ENCODE measurements at places on chromosomes 13 and 19.

DNA sequence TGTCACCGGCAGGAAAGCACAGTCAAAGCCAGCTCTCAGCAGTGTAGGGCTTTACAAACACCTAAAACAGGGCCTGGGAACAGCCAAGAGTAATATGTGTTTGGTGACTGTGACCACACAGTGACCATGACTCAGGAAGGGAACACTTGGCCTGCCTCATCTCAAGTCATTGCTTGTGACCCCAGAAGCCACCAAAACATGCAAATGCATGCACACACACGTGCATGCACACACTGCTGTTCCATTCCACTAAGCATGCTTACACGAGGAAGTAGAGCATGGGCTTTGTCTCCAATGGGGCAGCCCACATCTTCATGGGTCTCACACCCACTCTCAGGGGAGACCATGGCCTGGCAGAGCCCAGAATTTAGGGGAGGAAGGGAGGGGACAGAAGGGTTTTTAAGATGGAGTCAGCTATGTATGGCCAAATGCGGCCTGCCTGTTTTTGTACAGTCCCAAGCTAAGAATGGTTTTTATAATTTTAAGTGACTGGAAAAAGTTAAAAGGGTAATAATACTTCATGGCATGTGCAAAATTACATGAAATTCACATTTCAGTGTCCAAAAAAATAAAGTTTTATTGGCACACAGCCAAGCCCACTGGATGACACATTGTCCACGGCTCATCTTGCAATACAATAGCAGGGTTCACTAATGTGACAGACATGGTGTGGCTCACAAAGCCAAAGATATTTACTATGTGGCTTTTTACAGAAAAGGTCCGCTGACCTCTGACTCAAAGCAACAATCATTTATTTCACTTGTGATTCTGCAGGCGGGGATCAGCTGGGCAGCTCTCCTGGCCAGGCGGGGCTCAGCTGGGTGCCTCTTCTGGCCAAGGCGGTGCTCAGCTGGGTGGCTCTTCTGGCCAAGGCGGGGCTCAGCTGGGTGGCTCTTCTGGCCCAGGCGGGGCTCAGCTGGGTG, 17.3 kb downstream of the ZFR2 start:
- DNase-seq: no peak

DNA sequence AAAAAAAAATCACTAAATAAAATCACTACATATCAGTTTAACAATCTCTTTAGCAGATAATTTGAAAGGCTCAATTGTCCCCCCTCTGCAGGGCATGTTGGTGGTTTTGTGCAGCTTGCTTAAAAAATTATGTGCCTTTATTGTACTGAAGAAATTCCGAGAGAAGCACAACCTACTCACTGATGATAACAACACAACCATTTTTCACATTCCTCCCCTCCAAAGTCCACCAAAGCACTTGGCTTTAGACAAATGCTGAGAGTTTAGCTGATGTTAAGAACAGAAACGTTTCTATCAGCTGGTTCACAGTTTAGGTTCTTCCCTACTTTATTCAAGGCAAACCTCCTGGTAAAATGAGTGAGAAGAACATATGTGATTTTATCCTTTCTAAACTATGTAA, 923 bp downstream of the DOCK9 start:
- DNase-seq: no peak

DNA sequence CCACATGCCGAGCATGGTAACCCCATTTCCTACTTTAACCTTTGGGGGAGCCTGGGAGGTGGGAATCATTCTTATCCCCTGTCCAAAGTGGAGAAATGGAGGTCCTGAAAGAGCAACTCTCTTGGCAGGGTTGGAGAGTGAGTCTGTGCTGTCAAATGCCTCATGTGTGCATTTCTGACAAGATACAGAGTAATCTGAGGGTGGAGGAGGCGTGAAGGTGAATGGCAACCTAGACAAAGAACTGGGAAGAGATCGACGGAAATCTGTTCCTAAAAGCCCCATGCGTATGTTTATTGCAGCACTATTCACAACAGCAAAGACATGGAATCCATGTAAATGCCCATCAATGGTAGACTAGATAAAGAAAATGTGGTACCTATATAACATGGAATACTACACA, 63.8 kb upstream of the USP29 start:
- DNase-seq: no peak

DNA sequence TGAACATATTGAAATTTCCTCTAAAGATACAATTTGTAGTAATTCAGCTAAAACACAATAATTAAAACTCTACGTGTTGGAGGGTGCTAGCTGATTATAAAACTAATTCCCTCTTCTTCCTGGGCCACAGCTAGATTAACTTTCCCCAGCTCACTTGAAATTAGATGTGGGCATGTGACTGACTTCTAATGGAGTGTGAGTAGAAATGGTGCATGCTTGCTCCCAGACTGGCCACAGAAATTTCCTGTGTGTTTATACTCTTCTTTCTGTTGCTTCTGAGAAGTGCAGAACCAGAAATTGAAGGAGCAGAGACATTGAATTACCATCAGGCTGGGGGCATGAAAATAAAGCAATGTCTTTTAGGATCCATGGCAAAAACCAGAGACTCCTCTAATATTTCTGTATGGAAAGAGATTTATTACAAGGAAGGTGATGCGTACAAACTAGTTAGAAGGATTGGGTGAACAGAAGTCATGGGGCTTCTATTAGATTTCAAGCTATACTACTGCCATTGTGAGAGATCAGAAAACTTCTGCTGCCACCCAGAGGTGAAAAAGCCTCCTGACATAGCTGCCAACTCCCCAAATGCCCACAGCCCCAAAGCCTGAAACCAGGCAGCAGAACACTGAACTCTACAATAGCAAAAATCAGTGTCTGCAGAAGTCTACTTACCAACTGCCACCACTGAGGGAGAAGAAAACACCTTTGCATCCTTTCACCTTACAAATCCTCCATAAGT, 379.2 kb upstream of the MIR17HG start:
- DNase-seq: no peak

GRCh38 chr13:25042151-25042865, 53.6 kb upstream of the PABPC3 start:
- DNase-seq: no peak

DNA sequence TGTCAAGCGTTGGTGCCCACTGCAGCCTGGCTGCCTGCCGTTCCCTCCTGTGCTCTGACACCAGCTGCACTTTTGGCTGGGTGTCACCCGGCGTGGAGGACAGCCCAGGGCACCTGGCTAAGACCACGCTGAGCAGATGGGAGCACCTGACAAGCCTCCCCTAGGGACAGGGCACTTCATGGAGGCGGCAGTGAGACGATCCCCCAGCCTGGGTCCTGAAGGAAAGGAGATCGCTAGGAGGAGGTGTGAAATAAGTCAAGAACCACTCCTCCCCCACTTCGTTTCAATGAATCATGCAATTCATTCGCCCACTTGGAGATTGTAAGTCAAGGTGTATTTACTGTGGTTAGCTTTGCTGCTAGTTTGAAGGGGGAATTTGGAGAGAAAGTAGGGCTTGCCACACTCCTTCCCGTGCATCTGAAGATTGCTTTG, 38.8 kb downstream of the VSTM2B start:
- no peak for DNase-seq

DNA sequence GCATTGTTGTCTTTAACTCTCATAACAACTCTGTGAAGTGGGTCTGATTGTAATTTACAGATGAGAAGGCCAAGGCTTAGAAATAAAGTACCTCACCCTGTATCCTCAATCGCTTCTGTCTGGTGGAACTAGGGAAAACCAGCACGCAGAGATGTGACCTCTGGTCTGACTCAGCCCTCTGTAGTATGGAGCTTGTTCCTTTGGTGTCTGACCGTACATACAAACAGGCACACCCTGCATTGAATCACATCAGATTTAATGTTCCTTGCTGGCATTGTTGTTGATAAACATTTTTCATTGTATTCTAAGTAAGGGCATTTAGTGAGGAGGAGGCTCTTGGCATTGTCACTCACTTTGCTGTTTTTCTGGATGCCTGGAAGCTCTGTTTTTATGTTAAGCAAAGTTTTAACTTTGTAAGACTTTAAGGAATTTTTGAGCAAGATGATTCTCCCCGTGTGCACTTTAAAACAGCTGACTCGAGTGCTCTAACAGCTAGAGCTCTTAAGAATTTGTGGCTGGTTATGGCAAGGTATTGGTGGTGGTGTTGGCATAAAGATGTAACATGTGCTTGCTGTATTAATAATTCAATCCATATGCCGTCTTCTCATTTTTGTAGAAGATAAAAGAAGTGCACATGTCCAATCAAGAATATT, 89.0 kb upstream of the SPATA13 start:
- DNase-seq: no peak

GRCh38 chr13:29702912-29703351, 107.4 kb upstream of the SLC7A1 start:
- DNase-seq: peak; percentile 49

DNA sequence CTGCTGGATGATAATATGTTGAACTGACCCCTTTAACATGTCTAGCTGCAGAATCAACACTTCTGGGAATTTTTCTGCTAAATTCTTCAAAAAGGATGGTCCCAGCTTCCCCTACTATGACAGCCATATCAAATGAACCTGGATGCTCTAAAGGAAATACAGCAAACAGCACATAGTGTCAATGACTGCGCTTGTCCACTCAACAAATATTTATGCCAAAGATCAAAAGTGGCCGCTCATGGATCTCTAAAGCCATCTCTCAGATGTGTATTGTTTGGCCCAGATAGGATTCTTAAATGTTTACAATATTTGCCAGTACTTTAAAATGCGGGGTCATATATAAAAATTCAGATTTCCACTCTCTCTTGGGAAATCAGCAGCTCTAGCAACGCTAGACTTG, 3.3 kb downstream of the TBC1D4 start:
- no peak for DNase-seq

DNA sequence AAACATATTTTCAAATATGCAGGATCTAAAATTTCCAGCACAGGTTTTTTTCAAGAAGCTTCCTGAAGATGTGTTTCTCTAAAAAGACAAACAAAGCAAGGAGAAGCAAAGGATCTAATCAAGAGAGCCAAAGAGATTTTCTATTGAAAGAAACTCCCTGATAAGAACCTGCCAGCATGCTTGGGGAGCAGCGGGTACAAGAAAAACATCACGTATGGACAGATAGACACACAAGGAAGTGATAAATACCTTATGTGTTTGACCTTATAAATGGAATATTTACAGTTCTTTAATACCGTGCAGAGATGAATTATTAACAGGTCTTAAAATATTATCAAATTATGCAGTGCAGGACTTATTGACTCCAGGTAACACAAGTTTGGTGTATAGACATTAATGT, 562.1 kb downstream of the DACH1 start:
- DNase-seq: no peak

- peak; percentile 62 for DNase-seq
Observed at GRCh38 chr19:20423381-20424197, 142.0 kb downstream of the ZNF737 start.

GRCh38 chr13:59680429-59681024, 483.2 kb downstream of the DIAPH3 start:
- peak; percentile 14 for DNase-seq

DNA sequence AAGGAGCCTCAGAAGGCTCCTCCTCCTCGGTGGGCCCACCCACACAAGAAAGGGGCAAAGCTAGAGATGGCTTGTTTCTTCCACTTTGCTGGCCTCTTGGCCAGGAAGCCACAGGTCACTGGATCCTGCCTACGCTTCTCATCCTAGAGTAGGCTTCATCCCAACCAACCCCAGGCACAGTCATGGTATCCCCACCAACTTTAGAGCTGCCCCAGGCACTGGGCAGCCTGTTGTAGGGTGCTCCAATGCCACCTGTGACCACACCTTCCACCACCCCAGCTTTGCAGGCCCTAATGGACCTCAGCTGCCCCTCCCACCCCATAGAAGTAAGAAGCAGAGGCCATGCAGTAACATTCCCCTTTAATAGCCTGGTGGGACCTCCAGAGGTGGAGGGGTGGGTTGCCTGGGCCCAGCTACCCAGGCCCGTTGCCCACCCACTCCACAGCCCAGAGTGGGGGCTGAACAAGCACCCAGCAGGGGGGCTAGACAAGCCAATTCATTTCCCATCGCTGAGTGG, 522 bp upstream of the CHMP2A start:
- DNase-seq: no peak

GRCh38 chr13:27522847-27523246, 72.5 kb upstream of the MTIF3 start:
- no peak for DNase-seq

DNA sequence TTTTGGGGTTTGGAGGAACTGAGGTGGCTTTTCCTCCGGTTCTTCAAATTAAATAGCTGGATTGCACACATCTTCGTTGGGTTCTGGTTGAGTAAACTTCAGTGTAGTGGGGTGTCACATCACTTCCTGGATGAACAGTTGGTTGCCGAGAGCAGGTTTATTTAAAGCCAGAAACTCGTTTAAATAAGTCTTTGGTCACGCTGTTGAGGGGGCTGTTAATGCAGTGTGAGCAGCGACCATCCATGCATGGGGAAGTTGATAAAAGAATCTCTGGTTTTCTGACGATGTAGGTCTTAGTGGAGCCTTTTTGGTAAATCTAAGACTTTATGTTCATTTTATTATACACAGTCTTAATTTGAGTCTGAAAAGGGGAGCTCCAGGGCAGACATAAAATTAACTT, 351.2 kb upstream of the ARGLU1 start:
- DNase-seq: no peak

DNA sequence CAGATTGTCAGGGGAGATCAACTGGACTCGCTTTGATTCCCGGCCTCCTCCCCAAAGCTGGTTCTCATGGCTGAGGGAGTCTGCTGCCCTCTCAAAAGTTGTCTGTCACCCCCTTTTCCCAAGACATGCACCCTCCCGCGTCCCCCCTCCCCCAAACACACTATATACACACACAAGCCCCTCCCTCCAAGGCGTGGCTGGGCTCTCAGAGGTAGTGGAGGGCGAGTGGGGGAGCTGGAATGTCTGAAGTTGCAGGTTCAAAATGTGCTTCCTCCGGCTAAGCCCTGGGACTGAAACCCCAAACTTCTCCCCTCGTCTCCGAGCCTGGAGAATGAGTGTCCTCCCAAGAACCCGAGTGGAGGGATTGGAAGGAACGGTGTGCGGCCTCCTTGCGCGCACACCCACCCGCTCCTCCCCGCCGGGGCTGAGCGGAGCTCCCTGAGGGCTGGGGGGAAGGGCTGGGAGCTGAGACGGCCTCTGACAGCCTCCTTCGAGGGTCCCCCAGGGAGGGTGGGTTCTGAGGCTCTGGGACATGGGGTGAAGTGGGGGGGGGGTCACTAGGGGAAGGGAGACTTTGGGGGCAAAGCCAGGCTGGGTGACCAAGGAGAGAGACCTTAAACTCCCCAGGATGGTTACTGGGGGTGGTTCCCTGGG, 9.9 kb upstream of the MEIS3 start:
- DNase-seq: no peak

- no peak for DNase-seq
Observed at GRCh38 chr13:33174491-33174890, 111.1 kb downstream of the STARD13 start.

DNA sequence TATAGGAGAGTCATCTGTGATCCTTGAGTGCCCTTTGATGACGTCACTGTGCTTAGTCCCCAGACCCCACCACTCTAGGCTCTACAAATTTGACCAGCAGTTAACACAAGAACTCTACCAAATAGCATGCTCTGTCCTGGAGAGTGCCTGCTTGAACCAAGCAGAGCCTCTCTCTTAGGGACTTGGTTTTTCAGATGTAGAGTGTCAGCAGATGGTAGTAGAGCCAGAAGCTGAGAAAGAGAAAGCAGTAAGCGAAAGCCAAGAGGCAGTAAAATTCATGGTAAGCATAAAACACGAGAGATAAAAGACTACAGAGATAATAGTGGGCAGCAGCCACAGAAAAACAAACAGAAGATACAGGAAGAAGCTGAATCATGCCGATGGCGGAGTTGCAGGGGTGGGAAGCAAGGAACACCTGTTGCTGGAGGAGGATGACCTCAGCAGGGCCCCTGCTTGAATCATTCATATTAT, 193.3 kb downstream of the SLC7A1 start:
- no peak for DNase-seq

GRCh38 chr13:59452189-59452890, 711.4 kb downstream of the DIAPH3 start:
- DNase-seq: no peak

Measured in fibroblast of the conjunctiva (primary cell).